ENCODE measurements at places on chromosomes 4 and X.

DNA sequence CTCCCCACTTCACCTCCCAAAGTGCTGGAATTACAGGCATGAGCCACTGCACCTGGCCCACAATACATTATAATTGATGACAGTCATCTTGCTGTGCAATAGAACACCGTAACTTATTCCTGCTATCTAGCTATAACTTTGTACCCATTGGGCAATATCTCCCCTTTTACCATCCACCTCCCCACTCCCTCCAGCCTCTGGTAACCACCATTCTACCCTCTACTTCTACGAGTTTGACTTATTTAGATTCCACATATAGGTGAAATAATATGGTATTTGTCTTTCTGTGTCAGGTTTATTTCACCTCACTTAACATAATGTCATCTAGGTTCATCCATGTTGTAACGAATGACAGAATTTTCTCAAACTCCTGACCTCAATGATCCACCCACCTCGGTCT lies 8.2 kb upstream of the TEX11 start:
- DNase-seq = no peak

DNA sequence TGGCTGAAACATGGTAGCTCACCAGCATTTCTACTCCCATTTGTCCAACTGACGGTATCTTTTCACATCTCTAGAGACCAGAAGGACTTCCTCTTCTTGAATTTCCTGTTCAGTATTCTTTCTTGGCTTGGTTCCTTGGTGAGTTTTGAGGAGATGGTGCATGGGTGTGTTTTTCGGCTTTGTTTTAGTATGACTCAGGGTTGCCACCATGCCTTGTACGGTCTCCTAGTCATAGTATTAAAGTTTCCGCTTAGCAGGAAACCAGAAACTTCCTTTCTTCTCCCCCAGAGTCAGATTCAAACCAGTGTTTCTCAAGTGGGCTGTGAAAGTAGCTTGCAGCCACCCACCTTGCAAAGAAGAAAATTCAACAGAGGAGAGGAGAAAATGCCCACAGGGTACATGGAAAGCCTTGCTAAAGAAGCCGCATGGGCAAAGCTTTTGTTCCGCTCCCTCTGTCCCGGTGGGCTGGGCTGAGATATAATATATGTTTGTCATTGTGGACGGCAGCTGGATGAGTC lies 5.7 kb downstream of the CD99 start:
- peak; percentile 32 for DNase-seq

GRCh38 chrX:71638409-71638808 lies 20.1 kb upstream of the CXCR3 start:
- DNase-seq = no peak

GRCh38 chr4:116073051-116073450 lies 959.6 kb upstream of the NDST4 start:
- no peak for DNase-seq

DNA sequence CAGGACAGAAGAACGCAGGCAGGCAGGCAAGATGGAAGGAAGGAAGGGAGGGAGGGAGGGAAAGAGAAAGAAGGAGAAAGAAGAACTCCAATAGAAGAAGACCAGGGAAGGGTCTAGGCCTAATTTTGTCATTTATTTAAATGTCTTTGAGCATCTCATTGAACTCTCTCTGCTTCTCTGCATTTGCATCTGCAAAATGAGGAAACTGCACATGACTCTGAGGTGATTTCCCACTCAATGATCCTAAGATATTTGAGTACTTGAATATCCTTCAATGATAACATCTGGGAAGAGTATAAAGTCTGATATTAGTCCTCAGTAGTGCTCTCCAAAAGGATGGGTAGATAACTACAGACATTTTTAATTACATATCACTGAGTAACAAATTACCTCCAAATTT lies 33.1 kb upstream of the RBPJ start:
- no peak for DNase-seq

- DNase-seq = no peak
Measured at GRCh38 chr4:8721621-8722020, 129.1 kb downstream of the CPZ start.

GRCh38 chrX:21565025-21565424 lies 93.1 kb downstream of the KLHL34 start:
- DNase-seq = no peak

GRCh38 chr4:10159671-10160070 lies 43.1 kb upstream of the WDR1 start:
- DNase-seq = no peak

GRCh38 chr4:113446019-113446418 lies 315.5 kb downstream of the CAMK2D start:
- no peak for DNase-seq

GRCh38 chr4:61198686-61199085 lies 1.4 kb upstream of the ADGRL3 start:
- no peak for DNase-seq

DNA sequence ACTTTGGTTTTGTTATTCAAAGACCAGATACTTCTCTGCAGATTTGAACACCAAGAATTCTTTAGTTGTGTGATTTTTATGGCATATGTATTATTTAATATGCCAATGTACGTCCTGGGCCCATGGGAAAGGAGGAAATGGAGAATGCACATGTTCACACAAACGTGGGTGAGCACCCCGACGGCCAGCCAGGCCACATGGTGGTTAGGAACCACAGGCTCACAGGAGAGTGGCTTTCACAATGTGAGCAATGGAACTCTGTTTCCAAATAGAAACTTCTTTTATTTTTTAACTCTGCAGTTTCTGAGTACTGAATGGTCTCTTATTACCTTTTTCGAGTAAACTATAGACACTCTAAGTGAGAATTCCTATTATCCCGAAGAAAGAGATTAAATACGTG lies 58.0 kb upstream of the UNC5C start:
- no peak for DNase-seq

DNA sequence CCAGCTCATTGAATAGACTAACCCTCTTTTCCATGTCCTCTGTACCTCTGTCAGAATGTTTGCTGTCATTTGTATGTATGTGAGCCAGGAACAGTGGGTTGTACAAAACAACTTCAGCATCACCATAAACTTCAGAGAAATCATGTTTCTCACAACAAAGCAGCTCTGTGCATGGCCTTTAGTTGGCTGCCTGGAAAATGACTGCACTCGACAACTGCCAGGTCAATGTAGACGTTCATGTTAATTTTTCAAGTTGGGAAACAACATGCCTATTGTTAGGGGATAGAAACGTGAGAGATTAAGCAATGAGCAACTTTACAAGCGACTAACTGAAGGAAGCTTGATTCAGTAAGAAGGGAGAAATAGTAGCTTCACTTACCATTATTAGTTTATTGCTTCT lies 17.9 kb upstream of the CXCL11 start:
- DNase-seq = no peak

DNA sequence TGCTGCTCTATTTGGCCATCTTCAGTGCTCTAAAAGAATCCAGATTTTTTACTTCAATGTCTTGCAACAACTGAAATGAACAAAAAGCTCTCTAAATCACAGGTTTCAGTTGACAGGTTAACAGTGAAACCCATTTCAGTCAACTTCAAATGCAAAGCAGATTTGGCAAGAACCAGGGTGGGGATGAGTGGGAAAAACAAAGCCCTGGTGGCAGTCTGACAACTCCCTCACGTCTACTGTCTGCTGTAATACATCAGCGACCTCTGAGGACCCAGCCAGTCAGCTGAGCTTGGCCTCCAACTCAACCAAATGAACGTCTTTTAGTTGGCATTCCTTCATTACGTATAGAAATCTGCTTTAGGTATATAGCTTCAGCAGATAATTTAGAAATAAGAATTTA lies 95.8 kb downstream of the COL25A1 start:
- DNase-seq = no peak

GRCh38 chrX:10470009-10470408 lies 150.4 kb downstream of the MID1 start:
- no peak for DNase-seq

DNA sequence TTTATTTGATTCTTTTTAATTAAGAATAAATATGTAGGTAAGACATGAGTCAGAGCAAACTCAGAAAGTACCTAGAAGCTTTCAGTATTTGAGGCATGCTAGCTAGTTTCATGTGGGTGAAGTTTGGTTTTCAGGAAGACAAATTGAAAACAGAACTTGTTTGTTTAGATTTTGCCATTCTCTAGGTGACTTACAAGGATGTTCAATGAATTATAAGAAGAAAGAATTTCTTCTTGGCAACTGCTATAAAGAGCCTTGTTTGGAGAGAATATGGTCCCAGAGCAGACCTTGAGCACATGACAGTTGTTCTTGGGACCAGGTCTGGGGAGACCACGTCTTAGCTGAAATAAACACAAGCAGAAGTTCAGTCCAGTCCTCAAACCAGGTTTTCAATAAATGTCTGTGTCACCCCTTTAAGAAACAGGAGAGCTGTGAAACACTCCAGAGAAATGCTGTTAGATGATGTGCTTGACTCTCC lies 38.0 kb upstream of the IL21 start:
- DNase-seq = no peak
